ENCODE measurements at places on chromosomes 7 and 10.

GRCh38 chr7:93145354-93145753 is 2.8 kb downstream of the SAMD9L start:
- no peak for DNase-seq

- no peak for DNase-seq
Observed at GRCh38 chr7:11753433-11753832, 78.6 kb downstream of the THSD7A start.

GRCh38 chr10:89367529-89367928 is 10.3 kb upstream of the IFIT1B start:
- no peak for DNase-seq

- no peak for DNase-seq
Observed at GRCh38 chr10:70284542-70285475, 1.0 kb upstream of the NPFFR1 start.

GRCh38 chr10:104293011-104293410 is 24.0 kb downstream of the GSTO2 start:
- no peak for DNase-seq

GRCh38 chr10:31508882-31509281 is 189.9 kb downstream of the ZEB1 start:
- DNase-seq, result no peak

- no peak for DNase-seq
Observed at GRCh38 chr7:79064187-79064823, 389.2 kb downstream of the MAGI2 start.

DNA sequence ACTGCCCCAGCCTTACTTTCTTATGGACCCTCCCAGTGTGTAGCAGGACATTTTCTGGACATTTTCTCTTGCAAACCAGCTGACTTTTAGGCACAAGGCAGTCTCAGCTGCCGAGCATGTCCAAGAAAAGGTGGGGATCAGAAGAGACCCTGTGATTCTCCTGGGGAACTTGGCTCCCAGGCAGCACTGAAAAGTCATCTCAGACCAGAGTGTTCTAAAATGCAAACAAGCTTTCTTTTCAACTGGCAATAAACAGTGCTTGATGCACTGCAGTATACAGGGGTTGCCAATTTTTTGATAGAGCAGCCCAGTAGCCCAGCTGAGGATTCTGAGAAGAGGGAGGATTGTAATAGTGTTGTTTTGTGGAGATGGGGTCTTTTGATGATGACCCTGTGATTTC is 168.0 kb upstream of the PHYHIPL start:
- DNase-seq, result no peak

DNA sequence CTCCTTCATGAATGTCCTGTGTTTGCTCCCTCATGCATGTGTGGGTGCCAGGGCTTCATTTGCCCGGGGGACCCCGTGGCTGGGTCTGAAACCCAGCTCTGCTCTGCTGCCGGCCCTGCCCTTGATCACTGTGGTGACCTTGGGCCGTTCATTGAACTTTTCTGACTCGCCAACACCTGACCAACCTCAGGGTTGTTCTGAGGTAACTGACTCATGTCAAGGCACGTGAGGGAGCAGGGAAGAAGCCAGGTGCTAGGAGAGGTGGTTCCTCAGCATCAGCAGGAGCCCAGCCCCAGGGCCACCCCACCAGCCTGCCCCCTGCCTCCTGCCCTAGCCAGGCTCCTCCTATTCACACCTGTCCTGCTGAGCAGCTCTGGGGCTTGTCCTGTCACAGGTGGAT is 47.9 kb downstream of the TBATA start:
- no peak for DNase-seq

GRCh38 chr10:1204434-1205326 is 148.5 kb downstream of the WDR37 start:
- no peak for DNase-seq

DNA sequence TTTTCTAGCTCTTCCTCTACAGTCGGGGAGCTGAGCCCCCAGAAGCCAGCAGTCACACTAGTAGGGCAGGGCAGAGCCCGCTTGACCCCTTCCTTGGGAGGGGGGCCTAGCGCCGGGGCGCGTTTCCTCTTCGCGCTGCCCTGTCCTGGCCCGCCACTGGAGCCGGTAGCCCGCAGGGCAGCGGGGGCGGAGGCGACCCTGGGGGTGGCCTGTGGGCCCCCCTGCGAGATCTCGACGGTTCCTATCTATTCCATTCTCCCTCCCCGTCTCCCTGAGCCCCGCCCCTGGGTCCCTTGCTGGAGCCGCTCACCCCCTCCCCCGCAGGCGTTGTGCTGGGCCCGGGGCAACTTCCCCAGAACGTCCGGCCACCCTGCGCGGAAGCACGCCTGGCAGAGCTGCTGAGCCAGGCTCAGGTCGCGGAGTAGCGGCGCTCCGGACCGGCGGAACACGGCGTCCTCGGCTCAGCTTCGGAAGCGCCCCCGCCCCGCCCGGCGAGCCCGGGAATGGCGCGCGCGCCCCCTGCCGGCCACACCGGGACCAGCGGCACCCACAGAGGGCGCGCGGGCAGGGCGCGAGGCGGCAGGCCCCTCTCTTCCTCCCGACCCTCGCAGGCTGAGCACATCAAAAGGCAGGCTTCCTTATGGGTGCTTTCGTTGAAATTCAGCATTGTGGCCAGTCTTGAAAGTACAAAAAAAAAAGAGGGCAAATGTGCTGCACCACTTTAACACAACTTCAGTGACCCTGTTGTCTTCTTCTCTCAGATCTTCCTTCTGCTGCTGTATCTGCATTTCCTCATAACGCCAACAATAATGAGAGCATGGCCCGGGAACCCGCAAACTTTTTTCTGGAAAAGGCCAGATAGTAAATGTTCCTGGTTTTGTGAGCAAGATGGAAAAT is 327.6 kb downstream of the TNS3 start:
- DNase-seq, result peak; percentile 22

DNA sequence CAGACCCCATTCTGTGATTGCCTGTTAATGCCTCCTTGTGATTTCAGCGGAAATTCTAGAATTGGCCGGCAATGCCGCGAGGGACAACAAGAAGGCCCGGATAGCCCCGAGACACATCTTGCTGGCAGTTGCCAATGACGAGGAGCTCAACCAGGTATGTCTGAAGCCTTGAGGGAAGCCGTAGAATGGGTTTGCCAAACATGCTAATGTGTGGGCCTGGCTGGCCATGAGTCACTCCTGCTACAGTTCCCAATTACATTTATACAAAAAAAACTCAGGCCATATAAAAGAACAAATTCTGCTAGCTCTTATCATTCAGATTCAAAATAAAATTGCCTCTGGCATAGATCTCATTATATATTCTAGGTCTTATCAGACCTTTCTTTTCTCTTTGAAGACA is 37.4 kb downstream of the MACROH2A2 start:
- no peak for DNase-seq

GRCh38 chr10:43407148-43407575 is 1.8 kb downstream of the HNRNPF start:
- peak; percentile 50 for DNase-seq

- no peak for DNase-seq
Observed at GRCh38 chr7:69596723-69597277, 1.5 kb upstream of the AUTS2 start.

DNA sequence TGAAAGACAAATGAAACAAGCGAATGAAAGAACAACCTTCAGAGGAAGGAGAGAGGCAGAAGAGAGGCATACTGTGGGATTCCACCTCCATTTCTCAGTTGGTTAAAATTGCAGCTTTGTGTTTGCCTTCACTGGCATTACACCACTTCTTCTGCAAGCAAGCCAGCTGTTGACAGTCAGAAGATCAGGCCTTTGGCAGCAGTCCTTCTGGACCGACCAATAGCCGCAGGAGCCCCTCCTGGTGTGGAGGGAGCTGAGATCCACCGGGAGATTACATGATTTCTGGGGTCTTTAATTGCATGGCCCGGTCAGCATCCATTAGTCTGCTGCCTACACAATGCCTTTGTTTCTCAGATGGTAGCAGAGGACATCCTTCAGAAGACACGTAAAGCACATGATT is 206.7 kb downstream of the ADAM12 start:
- no peak for DNase-seq

DNA sequence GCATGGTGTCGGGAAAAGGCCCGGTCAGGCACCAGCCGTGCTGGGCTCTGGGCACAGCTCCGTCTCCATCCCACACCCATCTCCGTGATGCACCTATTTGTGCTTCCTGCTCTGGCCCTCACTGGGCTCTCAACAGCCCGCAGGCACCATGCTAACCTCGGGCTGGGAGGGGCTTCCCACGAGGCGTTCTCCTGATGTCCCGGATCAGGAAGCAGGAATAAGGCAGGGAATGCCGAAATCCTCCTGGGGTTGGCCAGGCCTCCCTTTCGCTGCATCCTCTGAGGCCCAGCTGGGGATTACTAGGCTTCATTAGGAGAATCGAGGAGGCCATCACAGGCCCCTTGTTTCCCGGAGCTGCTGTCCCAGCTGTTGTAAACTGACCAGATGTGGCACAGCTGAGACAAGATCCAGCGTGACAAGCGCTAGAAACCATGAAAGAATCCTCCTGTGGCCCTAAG is 72.0 kb downstream of the FAM53B start:
- no peak for DNase-seq

DNA sequence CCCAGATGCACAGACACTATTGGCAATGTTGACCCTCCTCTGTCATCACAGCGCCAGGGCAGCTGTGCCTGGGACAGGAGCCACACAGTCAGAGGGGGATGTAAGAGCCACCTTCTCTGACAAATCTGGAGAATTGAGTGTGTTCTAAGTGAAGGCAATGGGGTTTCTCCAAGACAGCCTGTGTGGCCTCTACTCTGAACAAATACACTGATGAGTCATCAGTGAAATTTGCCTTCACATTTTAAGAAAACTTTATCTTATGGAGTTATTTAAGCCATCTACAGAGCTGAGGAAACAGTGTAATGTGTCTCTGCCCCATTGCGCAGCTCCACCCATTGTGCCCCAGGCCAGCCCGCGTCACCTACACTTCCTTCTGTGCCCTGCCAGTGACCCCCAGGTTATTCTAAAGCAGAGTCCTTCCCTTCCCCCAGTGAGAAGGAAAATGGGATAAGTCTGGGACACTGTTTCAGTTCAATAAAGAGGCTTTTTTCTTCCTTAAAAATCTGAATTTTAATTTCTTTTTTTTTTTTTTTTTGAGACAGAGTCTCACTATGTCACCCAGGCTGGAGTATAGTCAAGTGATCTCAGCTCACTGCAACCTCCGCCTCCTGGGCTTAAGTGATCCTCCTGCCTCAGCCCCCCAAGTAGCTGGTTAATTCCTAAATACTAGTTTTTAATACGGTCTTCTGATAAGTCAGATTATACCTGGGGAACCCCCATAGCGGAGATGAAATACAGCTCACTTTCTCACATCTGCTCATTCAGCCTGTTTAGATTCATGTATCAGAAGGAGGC is 21.8 kb downstream of the AKR1E2 start:
- DNase-seq, result no peak

Data from activated CD4-positive, alpha-beta T cell treated with anti-CD3 and anti-CD28 coated beads, Interleukin-2, amount 50 U/mL, for 1 hour (primary cell).